ENCODE measurements at places on chromosomes 12 and 14.

DNA sequence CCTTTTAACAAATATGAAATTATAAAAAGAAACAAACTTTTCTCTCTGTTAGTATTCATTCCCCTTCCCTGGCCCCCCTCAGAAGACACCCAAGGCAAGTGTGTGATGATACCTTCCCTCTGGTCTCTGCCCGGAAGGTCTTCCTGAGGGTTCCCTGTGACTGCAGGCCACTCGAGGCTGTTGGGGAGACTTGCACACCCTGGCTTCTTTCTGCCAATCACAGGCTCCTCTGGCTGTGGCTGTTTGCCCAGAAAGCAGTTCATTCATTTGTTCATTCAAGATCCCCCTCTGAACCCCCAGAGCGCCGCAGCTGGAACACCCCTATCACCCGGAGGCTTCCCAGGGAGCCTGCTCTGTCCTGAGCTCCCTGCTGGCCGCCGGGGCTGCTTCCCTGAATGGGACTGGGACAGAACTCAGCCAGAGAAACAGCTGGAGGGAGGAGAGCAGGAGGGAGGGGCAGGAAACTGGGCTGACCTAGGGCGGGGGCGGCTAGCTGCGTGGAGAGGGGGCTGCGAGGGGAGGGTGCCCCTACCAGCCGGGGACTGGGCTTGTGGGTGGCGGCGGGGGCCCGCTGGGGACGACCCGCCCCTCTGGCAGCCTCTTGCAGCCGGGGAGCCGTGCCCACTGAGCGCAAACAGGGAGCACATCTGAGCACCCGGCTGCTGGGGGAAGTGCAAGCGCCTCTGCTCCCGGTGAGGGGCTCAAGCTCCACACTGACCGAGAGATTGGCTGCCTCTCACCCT lies at the start of gene CMKLR1:
Gene CMKLR1 (minus strand): TSS at position 397 of the 743 bp plus-strand sequence. CDS start 45,720 bp downstream, outside the sequence.
- DNase-seq: no peak

DNA sequence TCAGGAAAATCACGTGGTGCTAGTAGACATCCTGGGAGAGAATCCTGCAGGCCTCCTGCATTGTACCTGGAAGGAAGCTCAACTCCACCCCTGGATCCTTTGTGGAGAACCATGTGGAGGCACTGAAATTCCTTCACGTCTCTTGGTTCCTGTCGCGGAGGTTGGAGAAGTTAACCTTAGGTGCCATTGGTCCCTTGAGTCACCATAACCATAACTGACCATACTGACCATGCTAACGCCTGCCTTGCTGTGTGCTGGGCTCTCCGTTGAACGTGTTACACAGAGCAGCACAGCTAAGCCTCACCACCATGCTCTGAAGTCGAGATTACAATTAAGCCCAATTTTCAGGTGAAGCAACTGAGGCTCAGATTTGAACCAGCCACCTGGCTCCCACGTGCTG lies 18.6 kb downstream of the C14orf132 start:
- DNase-seq: no peak

GRCh38 chr12:95623554-95624170 lies 72.4 kb upstream of the USP44 start:
- peak; percentile 12 for DNase-seq

DNA sequence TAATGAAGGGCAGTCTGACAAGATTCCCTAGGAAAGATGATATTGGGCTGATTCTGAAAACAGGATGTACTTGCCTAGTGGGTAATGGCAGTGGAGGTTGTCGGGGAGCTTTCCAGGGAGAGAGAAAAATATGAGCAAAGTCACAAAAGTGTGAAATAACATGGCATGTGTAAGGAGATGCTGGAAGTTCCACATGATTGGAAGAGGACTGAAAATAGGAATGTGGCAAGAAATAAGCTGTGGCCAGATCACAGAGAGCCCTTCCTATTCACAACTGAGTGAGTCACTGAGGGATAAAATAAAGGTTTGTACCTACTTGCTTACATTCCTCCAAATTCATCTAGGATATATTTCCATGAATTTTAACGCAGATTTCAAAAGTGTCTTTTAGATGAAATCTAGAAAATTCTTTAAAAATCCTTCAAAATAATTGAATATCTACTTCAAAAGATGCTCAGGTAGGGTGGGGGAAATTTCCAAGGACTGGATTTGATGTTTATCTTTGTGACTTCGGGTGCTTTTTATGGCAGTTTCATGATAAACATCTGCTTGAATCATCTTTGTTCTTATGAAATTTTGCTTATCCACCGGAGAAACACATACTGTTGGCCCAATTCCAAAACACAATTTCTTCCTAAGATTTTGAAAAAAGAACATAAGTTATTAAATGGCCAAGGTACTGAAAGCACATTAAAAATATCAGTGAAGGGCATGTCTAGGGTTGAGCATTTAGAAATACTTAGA lies 36.3 kb upstream of the SLC2A13 start:
- DNase-seq: no peak

DNA sequence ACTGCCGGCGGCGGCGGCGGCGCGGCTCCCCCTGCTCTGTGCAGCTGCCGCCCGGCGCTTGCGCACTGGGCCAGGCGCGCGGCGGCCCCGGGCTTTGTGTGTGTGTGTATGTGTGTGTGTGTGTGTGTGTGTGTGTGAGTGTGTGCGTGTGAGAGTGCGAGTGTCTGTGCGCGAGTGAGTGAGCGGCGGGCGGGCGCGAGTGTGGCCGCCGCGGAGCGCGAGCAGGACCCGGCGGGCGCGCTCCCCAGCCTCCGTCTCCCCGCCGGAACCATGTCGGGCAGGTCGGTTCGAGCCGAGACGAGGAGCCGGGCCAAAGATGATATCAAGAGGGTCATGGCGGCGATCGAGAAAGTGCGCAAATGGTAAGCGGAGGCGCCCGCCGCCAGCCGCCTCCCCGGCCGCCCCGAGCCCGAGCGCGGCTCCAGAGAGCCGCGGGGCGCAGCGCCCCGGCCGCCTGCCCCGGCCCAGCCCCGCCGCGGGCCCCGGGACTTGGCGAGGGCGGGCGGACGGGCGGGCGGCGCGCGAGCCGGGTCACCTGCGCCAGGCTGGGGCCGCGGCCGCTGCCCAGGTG lies at the start of gene BCL7A:
Gene BCL7A (plus strand): TSS at position 63 of the 571 bp plus-strand sequence. CDS start 208 bp downstream, at position 271.
- DNase-seq: peak; percentile 55

- peak; percentile 7 for DNase-seq
These were observed 890 bp downstream of the SPTLC2 start for GRCh38 chr14:77615361-77616132.

DNA sequence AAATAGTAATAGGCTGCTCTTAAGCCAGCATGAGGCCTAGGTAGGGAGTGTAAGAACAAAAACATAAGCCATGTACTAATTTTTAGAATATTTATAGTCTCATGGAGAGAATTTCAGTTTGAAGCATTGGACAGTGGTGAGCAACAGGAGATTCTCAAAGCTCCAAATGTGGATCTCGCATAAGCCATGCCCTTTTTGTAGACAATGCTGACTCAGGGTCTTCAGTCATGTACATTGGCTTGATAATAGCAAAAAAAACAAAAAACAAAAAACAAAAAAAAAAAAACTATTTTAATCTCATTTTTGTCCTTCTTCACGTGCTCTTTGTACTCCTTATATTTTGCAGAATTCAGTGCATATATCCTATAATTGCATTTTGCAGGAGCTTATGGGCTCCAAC lies 402.9 kb downstream of the TMTC2 start:
- no peak for DNase-seq

GRCh38 chr12:15201056-15201455 lies 20.2 kb downstream of the RERG start:
- no peak for DNase-seq

- DNase-seq: no peak
These were observed 8.8 kb downstream of the PPP1CC start for GRCh38 chr12:110733900-110734299.

DNA sequence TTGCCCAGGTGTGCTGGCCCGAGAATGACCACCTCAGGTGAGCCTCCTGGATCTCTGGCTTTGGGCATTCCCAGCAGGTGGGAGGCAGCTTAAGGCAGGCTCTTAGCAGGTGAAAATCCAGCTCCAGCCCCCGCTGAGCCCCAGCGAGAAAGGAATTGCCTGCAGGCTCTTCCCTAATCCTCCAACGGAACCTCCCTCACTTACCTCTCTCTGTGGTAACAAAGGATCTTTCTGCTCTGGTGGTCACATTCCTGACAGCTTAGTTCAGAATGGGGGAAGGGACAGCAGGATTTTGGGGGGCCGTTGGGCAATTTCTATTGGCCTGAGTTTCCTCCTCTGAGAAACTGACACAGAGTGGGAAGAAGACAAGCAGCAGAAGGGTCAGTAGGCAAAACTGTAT lies 116.0 kb upstream of the LHX5 start:
- no peak for DNase-seq

DNA sequence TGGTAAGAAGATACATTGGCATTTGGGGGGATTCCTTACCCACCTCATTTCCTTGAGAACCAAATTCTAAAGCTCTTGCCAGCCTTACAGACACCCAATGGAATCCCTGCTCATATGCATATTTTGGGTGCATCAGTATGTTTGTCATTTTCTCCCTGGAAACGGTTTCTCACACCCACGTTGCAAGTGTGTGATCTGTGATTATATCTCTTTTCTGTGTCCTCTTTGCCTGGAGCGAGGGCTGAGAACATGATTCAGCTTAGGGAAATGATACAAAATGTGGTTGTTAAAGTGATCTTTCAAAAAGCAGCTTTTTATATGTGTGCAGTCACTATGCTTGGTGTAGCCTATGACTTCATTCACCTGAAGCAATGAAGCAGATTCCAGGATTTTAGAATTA lies 52.0 kb downstream of the KCNMB4 start:
- no peak for DNase-seq

DNA sequence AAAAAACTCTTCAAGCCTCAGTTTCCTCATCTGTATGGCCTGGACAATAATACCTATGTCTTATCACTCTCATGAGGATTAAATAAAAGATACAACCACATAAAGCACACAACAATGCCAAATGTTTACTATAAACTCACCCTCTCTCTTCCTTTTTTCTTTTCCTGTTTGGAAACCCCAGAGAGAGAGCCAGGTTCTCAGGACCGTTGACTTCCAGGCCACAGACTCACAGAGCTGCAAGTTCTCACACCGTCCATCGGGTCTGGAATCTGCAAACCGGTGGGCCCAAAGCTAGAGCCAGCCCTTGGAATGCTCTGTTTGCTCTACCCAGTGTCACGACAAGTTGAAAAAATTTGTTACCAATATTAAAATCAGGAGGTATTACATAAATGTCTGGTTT lies 4.6 kb upstream of the CD4 start:
- DNase-seq: no peak

DNA sequence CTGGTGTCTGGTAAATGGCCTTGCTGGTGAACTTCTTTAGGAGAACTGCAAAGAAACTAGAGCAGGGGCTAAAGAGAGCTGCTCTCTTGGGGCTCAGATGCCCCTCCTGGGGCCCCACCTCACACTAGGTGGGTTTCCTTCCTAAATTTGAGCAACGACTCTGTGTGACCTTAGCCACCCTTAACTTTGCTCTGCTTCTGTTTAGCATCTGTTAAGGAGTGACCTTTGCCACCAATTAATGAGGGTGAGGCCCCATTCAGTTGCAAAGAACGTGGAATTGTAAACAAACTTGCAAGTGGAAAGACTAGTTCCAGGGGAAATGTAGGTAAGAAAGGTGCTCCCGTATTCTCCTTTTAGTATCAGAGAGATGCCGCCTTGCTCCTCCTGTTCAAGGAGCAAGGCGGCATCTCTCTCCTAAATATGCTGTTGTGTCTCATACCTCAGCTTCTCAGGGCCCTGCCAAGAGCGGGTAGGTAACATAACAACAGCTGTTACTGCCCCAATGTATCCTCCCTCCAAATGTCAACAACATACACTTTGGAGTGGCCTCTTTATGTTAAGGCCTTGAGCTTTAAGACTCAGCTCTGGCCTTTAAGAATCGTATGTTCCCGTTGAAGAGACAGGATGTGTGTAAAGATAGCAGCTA lies 77.6 kb upstream of the FUT8 start:
- no peak for DNase-seq

GRCh38 chr12:32896432-32897280 lies at the start of gene PKP2:
Gene PKP2 (minus strand): TSS chr12:32896777. CDS start chr12:32896731, 46 bp downstream.
- DNase-seq: no peak

DNA sequence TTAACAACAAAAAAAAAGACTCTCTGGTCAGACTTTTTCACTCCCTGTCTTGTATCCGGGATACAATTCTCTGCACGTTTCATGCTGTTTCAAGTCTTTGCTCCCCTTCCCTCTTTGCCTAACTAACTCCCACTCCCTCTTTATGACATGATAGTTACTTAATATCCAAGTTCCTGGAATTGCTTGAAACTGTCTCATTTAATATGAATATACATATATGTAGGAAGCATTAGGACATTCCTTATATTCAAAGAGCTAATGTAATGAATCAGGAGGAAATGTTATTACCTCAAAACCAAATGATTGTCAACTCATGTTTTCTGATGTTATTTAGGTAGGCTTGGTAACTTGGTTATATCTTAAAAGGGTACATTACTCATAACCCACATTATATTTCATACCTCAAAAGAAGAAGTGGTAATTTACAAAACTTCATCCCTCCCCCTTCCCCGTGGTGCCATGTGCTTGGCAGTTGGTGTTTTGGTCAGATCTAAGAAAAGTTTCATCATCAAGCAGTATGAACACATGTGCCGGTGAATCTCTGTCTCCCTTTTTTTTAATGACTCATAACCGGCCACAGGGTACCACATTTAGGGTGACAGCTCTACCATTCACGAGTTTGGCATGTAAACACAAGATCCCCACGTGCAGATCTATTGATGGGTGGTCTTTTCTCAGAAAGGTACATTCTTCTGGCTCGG lies 56.5 kb downstream of the HCAR2 start:
- DNase-seq: peak; percentile 56

DNA sequence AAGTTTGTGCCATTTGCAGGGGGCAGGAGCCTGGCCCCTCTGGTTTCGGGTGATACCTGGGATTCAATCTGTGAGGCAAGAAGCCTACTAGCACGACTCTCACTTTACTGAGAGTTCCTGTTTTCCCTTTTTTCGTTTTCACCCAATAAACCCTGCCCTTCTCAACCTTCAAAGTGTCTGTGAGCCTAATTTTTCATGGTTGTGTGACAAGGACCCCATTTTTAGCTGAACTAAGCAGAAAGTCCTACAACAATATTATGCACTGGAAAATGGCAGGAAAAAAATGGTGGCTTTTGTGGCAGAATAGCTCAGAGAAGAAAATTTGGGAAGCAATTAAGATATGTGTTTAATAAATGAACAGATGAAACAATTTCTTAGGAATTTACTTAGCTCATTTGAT lies 432.1 kb downstream of the C12orf50 start:
- DNase-seq: no peak

- no peak for DNase-seq
These were observed 601 bp downstream of the KLC1 start for GRCh38 chr14:103629503-103630121.

DNA sequence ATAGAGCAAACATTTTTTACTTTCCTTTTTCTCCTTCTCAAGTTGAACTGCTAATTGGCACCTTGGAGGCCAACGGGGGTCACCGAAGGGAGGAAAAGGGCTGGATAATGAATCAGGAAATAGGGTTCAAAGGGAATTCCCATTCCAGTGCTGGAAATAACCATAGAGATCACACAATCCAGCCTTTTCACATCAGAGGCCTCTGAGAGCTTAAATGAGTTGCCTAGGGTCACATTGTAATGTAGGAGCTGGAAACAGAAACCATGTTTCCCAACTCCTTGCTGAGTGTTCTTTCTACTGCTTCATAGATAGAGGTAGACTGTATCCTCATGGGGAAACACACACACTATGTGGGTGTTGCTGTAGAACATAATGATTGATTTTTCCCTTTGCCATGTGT lies 60.6 kb upstream of the DDHD1 start:
- no peak for DNase-seq

All from activated CD4-positive, alpha-beta T cell treated with anti-CD3 and anti-CD28 coated beads for 4 hours (primary cell).